ENCODE measurements at places on chromosomes 1 and 21.

- no peak for DNase-seq
These were observed 42.8 kb upstream of the CASZ1 start for GRCh38 chr1:10839188-10839770.

DNA sequence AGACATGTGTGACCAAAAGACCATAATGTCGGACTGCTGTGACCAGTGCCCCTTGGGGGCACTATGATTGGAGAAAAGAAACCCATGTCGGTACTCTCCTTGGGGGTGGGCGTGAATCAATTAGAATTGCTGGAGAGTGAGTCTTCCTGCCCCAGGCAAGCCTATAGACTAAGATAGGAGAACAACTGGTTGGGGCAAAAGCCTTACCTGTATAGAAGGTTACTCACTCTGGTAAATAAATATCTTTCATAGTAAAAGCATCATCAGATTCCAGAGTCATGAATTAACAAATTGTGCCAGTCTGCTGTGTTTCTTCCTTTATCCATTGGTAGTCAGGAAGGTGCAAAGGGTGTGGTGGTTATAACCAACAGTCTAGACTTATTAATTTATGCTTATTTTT lies 2.9 kb upstream of the PTGFRN start:
- no peak for DNase-seq

DNA sequence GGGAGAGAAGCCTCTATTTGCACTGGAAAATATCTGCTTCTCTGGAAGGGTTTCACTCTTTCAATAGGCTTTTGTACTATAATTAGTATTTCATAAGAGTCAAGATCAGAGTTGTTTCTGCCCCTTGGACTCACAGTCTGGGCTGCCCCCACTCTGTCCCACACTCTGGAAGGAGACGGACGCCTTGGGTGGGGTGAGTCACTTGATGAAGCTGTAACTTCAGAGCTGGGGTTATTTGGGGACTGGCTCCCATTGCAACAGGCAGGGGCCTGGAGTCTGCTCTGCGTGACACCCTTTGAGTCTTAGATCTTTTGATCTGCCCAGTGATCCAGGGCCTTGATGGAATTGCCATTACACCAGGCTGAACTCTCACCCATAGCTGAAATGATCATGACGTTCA lies 4.0 kb upstream of the KCNA10 start:
- no peak for DNase-seq

DNA sequence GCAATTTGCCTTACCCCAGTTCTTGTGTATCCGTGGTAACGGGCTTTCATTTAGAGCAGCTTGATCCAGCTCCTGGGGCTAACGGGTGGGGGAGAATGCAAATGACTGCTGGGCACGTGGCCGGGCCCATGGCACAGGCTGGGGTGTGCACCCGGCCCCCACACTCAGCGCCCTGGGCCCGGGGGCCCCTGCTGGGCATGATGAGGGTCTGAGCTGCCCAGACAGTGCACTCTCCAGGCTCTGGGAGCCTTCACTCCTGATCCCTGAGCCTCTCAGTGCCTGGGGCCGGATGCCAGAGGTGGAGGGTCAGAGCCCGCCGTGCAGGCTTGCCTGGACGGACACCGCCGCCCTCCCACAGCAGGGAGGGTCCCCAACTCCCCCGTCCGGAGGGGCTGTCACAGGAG lies 20.1 kb upstream of the PEX10 start:
- no peak for DNase-seq

DNA sequence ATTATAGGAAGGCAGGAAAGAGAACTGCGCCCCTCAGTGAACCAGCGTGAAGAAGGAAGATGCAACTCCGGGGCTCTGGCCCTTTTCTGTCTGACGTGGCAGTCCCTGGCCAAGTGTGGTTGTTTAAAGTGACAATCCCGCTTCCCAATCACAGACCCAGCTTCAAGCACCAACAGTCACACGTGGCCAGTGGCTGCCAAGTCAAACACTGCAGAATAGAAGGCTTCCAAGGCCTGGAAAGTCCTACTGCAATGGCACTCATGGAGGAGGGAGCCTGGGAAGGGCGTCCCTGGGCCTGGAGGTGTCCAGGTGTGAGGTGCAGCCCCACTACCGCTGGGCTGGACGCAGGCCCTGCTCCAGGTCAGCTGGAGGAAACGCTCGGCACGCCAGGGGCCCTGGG lies 143.8 kb downstream of the CASZ1 start:
- no peak for DNase-seq

- no peak for DNase-seq
These were observed 13.4 kb downstream of the EPB41 start for GRCh38 chr1:28927648-28928313.

DNA sequence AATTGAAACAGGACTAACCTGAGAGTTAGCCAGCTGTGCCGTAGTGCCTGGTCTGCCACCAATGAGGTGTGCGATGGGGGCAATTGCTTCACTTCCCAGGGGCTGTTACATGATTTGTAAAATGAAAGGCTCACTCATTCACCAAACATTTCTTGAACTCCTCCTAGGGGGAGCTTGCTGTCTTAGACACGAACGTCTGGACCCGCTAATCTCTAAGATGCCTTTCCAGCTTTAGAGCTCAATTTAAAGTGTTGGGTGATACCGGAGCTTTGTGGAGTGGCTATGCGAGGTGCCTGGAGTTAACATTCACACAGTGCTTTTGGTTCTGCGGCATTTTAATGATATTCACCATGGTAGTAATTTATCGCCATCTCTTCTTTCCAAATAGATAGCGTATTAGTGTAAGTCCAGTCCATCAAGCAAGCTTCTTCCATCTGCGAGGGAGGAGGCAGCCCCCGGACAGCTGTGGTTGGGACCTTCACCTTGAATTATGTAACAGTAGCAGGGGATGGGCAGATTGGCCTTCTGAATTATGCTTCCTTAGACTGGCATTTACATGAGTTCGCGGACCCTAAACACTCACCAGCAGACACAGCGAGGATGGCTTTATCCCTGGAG lies 179.9 kb downstream of the ADSS2 start:
- no peak for DNase-seq

- DNase-seq: no peak
These were observed 8.1 kb upstream of the PLEKHM2 start for GRCh38 chr1:15676010-15676409.

DNA sequence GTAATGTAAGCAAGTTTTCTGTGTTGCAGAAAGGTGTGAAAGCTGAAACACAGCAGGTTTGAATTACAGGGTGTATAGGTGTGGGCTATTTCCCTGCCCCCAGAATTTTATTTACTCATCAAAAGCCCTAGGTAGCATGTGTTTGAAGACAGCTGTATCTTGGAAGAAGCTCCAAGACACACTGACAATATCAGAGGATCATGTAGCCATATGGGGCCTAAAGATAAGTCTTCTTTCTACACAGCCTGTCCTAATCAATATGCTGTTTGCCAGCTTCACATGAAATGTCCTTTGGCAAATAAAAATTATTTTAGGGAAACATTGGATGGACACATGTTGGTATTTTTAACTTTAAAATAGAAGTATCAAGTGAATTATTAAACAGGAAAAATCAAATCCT lies 17.5 kb upstream of the SUCO start:
- no peak for DNase-seq

DNA sequence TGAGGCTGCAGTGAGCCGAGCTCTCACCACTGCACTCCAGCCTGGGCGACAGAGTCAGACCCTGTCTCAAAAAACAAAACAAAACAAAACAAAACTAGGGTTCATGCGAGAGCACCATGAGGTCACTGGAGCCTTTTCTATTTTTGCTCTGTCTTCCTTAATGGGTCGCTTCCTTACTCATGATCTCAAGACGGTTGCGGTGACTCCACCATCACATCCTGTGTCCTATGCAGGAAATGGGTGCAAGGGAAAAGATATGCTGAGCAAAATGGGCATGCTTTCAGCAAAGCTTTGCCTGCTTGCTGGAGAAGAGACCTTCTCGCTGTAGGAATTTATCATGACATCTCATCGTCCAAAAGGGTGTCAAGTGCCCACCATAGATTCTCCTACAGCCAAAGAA lies 36.4 kb downstream of the WNT9A start:
- no peak for DNase-seq

GRCh38 chr1:178418284-178418955 lies 78.3 kb downstream of the CLEC20A start:
- DNase-seq: no peak

- no peak for DNase-seq
These were observed 58.0 kb upstream of the IFNAR2 start for GRCh38 chr21:33171616-33172169.

DNA sequence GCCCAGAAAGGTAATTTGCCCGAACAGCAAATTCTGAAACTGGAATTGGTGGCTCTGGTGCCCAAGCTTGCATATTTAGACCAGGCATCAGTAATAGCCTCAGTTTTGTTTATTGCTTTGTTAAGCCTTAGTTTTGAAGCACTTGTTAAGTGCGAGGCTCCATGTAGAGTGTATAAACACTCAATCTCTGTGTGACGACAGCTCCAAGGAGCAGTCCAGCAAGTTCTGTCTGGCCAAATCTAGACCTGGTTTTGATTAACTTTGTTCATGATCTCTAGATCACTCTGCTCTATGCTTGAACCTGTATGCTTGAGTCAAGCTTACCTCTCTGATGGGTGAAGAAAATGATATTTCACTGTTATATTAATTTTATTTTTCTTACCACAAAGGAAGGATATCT lies 37.4 kb downstream of the DOP1B start:
- no peak for DNase-seq

DNA sequence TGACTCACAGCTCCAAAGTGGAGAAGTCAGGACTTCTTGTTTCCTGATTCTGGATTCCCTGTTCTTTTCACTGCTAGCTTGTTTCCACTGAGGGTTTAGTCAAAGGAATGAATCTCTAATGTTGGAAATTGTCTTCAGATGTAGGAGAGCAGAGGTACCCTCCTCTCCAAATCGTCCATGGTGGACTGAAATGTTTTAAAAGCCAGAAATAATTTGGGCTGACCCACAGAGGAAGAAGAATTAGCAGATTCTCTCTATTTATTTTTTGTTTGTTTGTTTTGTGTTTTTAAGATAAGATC lies 30.4 kb downstream of the GPA33 start:
- DNase-seq: no peak

DNA sequence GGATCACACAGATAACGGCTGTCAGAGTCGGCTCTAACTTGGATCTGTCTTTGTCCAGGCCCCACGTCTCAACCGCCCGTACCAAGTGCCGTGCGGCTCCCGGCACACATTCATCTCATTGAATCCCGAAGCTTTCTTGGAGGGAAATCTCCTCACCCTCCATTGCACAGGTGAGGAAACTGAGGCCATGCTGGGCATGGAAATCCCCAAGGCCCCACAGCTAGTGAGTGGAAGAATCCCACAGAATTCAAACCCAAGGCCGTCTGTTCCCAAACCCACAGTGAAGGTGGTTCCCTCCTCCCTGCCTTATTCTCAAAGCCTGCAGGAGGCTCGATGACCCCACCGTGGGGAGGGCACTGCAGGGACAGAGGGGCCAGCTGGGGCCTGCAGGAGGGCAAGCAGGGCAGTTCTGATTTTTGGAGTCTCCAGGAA lies 437.9 kb downstream of the MATN1 start:
- DNase-seq: no peak

- DNase-seq: no peak
These were observed 1183.4 kb downstream of the AMY1C start for GRCh38 chr1:104932949-104933679.

GRCh38 chr1:204915861-204916495 lies 45.3 kb downstream of the NFASC start:
- no peak for DNase-seq

GRCh38 chr1:29832471-29832870 lies 596.1 kb downstream of the PTPRU start:
- no peak for DNase-seq

GRCh38 chr1:93143136-93143535 lies 37.1 kb downstream of the TMED5 start:
- DNase-seq: no peak

DNA sequence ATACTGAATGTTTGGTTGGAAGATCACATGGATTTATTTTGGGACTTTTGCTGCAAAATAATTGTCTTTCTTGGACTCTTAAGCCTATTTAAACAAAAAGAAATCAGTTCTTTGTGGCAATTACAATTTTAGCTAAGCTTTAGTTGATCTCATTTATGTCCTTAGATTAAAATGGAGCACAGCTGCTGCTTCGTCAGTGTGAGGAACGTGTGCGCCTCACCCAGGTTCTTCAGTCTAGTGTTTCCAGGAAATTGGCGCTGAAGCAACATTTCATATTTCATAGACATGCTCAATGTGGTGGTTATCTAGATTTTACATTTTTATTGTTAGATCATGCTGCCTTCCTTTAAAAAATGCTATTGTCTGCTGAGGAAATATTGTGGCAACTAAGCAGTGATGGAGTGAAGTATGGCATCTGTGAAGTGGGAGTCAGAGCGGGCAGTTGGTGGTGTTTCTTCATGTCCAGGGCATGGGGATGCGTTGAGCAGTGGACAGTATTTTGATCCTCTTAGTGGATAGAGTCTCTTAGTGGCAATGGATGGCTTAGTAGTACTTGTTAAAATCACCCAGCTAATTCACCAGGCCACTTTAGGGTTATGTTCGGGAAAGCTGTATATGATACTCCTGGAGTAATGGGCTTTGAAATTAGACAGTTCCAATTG lies 5.6 kb downstream of the DDI2 start:
- DNase-seq: no peak

- no peak for DNase-seq
These were observed 7.8 kb downstream of the GPBP1L1 start for GRCh38 chr1:45678489-45678888.

- DNase-seq: no peak
These were observed 29.3 kb downstream of the BATF3 start for GRCh38 chr1:212670301-212670700.

DNA sequence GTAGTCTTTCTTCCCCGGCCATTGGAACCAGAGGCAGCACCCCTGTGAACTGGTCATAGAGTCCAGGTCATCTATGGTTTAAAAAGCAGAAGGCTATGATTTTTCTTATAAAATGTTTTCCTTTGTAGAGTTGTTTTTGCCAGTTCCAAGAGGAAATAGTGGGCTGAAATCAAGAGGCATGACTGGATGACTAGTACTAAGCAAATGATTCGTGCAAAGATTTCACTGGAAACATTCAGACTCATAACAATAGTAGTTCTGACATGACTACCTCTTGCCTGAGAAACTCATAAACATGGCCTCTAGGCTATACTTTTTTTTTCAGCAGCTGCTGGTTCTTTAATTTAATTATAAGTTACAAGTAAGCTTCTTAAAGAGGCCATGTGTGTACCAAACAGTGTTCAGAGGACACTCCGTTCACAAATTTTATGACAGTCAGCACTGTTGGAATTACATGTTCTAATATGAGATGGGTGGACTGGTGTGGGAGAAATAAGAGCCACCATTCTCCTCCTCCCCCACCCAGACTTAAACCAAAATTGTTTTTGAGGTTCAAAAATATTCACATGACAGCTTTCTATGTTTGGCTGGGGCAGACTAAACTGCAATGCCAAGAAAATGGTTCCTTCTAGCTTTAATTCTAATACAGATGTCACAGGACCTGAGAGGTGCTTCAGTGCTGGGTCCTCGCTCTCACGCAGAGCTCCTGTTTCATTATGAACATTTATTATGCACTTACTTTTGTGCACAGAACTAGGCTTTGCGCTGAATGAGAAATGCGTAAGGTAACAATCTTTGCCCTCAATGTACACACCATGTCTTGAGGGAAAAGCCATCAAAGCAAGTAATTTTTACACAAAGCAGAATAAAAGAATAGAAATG lies 147.5 kb downstream of the ZC3H11B start:
- no peak for DNase-seq
